ENCODE measurements at places on chromosomes 12 and 14.

DNA sequence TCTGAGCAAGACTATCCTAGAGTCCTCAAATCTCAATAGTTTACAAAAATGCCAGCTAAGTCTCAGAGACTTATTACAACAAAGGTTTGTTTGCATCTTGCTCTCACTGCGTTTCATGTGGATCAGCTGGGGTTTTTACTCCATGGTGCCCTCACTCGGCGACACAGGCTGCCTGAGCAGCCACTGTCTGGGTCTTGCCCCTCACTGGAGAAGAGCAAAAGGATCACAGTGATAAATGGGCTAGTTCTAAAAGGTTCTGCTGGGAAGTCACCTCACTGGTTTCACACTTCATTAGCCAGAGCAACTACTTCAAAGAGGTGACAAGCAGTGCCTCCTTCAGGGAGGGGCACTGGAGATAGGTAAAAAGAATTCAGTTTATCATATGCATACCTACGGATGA, 392.0 kb downstream of the RPL10L start:
- no peak for DNase-seq

DNA sequence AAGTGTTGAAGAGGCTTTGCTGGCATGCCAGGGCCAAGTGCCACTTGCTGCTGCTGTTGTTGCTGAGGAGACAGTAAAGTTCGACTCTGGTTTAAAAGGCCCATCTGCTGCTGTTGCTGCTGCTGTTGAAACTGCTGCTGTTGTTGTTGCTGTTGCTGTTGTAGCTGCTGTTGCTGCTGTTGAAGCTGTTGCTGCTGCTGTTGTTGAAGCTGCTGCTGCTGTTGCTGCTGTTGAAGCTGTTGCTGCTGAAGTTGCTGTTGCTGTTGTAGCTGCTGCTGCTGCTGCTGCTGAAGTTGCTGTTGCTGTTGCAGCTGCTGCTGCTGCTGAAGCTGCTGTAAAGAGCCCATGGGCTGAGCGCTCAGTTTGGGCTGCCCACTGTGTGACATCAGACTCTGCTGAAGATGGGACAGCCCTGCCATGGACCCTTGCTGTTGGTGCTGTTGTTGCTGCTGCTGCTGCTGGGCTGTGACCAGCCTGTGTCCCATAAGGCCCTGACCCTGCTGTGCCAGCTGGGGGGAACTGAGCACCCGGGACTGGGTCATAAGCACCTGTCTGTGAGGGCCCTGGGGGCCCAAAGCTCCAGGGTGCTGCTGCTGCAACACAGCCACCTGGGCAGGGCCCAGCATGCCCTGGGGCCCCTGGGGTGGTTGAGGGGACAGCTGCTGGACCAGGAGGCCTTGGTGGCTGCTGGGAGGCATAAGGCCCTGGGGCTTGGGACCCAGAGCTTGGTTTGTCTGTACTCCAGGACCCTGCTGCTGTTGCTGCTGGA, 14.3 kb upstream of the PRKAG1 start:
- no peak for DNase-seq

GRCh38 chr12:65695113-65695865, 129.0 kb upstream of the HMGA2 start:
- DNase-seq: no peak

DNA sequence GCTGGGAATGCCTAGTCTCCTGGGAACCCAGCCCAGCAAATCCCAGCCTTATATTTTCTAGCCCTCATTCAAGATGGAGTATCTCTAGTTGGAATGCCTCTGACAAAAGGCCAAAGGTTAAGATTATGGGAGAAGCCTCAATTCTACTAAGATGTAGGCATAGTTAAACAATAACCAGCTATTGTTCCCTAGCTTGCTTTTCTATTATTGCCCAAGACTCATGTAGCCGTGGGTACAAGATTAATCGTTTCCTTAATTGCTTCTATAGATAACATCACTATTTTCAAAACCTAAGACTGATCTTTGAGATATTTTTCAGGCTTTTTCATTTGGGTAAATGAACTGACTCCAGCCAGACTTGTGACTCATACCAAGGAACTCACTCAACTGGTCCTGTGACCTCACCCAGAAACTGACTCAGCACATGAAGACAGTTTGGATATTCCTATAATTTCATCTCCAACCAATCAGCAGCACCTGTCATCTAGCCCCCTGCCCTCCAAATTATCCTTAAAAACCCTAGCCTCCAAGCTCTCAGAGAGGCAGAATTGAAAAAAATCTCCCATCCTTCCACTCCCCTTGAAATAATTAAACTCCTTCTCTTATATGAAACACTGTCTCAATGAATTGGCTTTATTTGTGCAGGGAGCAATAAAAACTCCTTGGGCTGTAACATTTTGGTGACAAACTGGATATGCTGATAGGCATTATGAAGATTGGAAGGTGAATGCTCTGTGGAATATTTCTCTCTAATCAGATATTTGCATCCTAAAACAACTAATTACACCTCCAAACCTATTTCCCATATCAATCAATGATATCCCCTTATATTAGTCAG, 589.0 kb downstream of the C12orf50 start:
- DNase-seq: no peak

GRCh38 chr12:54697851-54698250, 49.7 kb upstream of the DCD start:
- DNase-seq: no peak

DNA sequence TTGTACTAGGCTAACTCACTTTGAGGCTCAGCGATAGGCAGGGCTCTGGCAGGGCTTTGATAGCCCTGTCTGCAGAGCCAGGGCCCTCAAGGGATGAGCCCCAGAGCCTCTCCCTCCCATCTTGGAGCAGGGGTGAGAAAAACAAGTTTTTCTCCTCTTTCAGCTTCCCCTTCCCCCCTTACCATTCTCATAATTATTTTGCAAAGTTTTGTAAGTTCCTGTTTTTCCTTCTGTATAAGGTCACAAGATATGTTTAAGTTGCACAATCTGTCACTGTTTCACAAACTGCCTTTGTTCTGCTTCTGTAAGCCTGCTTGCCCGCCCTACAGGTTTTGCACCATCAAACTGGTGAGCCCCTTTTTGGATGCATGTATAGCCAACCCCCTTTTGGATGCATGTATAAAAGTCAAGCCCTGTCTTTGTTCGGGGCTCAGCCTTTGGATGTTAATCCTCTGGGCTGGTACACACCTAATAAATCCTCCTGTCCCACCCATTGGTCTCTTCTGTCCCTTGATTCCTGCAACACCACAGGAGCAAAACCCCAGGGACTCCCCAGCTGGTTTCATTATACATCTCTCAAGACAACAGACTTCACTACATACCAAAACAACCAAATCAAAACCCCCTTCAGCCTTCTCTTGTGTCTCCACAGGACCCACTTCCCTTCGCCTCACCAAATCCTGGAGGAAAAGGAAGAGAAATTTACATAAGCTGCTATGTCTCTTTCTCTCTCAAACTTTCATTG, 52.5 kb upstream of the RESF1 start:
- DNase-seq: no peak

DNA sequence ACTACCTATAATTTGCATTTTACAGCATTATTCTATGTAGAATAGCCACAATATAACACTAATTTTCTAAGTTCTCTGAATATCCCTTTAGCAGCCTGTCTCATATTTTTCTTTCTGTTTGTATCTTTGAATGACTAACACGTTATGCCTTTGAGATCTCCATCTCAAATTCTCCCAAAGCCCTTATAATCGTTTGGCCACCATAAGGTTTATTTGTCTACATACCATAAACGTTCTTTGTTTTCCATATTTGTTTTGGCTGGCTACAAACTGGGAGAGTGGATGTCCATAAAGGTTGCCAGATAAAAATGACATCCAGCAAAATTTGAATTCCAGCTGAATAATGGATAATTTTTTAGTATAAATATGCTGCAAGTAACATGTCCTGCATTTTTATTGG, 203.7 kb downstream of the STXBP6 start:
- no peak for DNase-seq

DNA sequence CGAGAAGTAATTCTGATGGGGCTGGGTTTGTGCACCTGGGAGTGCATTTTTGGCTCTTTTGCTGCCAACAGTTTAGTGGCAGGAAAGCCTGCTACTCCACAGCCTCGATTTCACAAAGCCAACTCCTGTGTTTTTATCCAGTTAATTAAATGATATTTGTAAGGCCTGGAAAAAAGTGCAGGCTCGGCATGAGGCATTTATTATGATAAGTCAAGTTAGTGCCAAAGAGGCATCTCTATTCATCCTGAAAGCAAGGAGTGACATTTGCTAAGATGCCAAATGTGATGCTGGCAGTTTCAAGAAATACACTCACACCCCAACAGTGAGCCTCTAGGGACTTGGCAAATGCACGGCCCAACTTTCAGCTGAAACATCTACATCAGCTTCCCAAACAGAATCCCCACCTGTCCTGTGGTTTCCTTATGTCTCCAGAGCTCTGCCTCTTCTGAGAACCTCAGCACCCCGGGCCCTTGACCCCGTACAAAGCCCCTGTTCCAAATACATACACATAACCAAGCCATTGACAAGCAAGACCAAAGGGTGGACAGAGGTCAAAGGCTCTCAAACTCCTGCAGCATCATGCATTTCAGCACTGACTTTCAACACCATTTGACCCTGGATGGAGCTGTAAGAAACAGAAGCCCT, 955.1 kb upstream of the TMEM132C start:
- no peak for DNase-seq

- DNase-seq: no peak
Observed at GRCh38 chr14:39812532-39813320, 380.5 kb upstream of the FBXO33 start.

DNA sequence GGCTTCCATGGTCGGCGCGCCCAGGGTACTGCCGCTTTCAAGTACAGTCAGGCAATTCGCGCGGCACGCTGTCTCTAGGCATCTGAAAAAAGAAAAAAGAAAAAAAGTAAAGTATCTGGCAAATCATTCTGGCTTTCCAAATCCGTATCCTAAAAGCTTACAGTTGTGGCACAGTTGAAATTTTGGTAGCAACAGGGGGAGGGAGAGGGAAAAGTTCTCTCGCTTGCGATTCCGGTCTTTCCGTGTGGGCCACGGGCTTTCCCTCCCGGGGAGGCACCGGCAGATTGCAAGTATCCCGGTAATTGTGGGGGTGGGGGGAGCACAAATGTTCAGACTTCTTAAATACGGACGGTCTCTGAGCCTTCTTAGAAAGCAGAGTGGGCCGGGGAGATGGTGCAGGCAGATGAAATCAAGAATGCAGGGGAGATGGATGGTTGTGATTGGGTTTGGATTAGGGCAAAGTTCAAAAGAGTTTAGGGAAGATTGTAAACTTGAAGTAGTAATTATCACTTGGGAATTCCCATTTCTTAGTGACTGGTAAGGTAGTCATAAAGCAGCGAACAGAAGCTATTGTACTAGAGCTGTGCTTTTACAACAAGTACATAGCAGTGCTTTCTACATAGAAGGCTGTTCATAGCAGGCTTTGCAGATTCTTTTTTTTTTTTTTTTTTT, 1.2 kb downstream of the SOCS2 start:
- DNase-seq: peak; percentile 17

GRCh38 chr14:69460093-69460701, 24.3 kb upstream of the PLEKHD1 start:
- DNase-seq: peak; percentile 23

GRCh38 chr14:89388853-89389252, 28.2 kb downstream of the FOXN3 start:
- no peak for DNase-seq

- DNase-seq: no peak
Observed at GRCh38 chr14:31927348-31927832, 149.7 kb upstream of the ARHGAP5 start.

DNA sequence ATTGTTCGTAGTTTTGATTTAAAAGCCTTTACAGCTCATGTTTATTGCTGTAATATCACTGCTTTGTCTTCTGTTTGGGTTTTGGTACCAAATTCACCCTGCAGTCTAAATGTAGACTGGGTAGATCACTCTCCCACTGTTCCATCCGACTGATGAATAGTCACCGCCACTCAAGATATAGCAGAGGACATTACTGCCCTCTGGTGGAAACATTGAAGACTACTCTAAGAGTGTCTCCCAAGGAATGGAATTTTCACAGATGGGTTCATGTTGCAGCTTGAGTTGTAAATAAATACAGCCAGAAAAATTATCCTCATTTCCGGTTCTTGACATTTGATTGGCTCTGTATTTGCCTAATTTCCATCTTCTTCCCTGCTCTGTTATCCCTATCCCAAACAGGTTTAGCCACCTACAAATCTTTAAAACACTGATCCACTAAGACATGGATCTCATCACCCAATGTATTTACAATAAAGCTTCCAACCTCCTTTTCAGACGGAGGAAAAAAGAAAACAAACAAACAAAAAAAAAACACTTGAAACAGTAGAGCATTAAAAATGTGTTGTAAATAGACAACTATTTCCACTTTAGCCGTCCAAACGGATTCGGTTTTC, 198.3 kb upstream of the CPNE8 start:
- no peak for DNase-seq

DNA sequence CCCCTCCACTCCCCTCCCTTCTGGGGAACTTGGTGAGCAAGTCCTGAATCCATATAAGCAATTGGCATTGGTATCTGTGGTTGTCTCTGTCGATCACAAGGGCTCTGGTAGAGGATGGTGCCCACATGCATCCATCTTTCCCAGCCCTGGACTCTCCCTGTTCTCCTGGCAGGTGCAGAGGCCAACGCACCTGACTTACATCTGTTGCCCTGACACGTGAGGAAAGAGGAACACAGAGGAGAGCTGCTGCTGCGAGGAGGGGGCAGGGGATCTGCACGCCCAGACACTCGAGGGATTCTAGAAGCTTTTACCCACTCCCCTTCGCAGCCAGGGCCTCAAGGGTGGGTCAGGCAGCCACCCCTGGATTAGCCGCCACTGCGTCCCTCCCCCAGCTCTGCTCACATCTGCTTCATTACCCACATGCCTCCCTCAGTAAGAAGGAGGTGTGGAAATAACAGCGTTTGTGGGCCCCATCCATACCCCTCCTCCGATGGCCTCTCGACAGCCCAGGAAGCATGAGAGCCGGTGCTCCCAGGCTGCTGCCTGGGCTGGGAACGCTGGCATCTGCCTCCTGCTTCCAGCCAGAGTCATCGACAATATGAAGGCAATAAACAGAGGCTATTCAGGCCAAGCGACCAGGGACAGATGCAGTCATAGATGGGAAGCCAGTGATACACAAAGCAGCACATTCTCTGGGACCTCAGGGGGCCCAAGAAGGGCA, 56.5 kb downstream of the KDM2B start:
- DNase-seq: no peak

DNA sequence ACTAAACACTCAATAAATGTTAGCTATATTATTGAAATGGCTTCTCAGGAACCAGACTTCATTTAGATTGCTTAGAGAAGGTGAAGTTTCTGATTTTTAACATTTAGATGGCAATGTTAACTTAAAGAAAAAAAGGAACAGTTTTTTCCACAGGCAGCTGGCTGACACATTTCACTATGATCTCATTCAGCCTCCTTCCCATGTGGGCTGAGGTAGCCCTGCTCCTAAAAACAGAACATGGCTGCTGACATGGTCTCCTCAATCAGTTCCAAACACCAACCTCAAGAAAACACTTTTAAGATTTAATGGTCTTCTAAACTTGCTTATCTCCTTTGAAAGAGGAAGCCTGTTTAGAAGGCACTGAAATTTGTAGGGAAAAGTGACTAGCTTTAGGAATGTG, 23.8 kb downstream of the GNS start:
- DNase-seq: no peak

Data from stimulated activated CD4-positive, alpha-beta T cell treated with anti-CD3 and anti-CD28 coated beads, Interleukin-12 subunit alpha, Interleukin-12 subunit beta, amount 100 ng/mL, for 24 hours (primary cell).